Esophagus muscularis mucosa (tissue), 4 donors: ENCODE measurements at places on chromosomes 7 and 10. TPM values are rescaled to one million over a fixed set of nuclear protein-coding genes. Genes with fewer than 3 reads are reported as not detected.

DNA sequence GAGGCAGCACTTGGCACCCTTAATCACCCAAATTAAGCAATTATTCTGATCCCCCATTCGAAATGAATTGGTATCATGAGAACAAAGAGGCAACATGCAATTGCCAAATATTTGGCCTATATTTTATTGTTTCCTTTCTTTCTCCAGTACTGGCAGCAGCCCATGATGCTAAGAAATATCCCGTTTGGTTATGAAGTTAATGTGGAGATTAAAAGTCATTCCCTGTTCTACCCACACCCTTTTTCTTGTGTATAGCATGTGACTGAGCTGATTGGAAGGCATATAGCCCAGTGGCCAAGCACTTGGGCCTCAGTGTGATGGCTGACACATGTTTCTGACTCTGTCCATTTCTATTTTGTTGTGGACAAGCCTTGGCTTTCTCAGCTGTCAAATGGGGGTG, 692.3 kb upstream of the GALNT17 start:
- no peak for DNase-seq

DNA sequence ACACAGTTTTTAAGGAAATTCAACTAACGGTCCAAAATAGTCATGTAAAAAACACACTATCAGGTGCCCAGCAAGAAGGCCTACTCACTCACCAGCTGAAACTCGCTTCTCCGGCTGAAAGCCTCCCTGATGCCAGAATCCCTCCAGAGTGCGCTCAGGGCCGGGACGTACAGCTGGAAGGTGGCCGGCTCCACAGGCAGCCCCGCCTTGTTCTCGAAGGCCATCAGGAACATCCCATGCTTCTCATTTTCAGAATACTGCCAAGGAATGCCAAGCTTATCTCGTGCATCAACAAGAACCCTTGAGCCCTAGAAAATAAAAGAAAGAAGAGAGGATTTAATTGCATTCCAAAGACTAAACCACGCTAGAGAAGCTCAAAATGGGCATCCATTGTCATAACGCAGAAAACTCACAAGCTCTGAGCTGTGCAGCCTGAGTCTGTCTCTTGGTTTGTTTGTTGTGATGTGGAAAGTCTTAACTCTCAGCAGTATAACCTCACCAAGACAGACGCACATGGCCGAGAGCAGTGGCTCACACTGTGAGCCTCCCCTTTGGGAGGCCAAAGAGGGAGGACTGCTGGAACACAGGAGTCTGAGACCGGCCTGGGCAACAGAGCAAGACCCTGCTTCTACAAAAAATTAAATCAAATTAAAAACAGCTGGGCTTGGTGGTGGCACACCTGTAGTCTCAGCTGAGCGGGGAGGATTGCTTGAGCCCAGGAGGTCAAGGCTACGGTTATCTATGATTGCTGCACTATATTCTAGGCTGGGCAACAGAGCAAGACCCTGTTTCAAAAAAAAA, 49.1 kb downstream of the GNA12 start:
- no peak for DNase-seq

DNA sequence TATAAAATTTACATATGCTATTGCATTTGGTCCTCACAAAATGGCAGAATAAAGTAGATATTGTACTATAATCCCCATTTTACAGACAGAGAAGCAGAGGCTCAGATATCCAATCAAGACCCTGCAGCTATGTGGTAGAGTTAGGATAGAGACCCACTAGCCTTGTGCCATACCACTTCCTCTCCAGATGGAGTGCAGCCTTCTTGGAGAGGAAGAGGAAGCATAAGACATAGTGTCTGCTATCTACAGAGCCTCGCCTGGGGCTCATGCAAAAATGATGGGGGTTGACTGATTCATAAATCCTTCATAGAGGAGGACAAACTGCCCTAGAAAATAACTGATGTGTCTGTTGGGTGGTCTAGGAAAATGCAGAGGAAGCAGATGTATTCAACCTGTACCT, 447.3 kb downstream of the KCNMA1 start:
- DNase-seq: no peak

GRCh38 chr7:36707465-36707864, 16.8 kb downstream of the AOAH start:
- DNase-seq: no peak

TMEM236 gene
- 0.99 TPM for total RNA-seq

UTF1 gene
- not detected for total RNA-seq

- no peak for DNase-seq
Measured at GRCh38 chr7:37494926-37495325, 46.3 kb upstream of the ELMO1 start.

DNA sequence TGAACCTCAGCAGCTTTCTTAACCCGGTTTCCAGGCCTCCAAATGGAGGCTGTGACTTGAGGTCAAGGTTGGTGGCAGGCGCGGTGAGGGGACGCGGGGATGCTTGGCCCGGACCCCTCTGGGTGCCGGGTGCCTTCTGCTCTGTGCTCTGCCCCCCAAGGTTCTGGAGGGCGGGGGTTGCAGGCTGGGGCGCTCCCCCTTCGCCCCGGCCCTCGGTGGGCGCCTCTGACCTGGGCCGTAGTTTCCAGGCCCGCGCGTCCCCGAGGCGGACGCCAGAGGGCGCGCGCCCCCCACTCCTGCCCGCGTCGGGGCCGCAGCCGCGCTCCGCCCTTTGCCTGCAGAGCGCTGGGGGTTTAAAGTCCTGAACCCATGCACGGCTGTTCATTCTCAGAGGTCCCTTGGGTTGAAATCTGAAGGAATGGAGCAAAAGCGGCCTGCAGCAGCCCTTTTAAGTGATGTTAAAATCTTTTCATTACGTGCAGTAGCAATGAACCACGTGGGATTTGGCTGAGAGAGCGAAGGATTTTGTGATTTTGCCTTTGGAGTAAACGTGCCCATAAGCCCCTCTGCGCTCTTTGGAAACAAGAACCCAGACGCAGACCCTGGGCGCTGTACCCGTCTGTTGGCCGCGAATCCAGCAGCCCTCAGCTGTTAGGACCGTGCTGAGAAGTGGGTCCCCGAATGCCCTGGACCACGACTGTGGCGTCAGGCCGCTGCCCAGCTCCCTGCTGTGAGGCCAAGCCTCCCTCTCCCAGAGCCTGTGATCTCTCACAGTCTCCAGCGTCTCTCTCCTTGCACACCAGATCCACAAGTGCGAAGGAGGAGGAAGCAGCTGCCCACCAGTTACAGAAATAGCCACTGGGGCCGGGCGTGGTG, 135.0 kb downstream of the ACTR3B start:
- no peak for DNase-seq

CYP26C1 gene
- total RNA-seq: under 0.01 TPM

GRCh38 chr7:20834656-20835055, 48.0 kb upstream of the SP8 start:
- no peak for DNase-seq

DNA sequence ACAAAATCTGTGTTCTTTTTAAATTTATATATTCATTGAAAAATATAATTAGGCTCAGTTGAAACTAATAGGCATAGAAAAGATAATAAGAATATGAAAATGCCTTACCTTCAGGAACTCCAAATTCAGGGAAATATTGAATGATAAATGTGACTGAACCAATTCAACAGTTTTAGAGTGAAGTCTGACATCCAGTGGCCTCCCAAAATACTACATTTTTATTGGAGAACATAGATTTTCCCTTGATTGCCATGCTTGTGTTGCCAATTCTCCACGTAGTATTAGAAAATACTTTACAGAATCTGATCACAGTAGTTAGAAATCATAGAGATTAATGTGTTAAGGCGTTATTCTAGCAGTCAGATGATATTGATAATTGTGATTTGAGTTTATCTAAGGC, 1246.7 kb downstream of the GATA3 start:
- DNase-seq: no peak

GRCh38 chr7:149724661-149725425, 48.5 kb downstream of the ZNF467 start:
- no peak for DNase-seq

DNA sequence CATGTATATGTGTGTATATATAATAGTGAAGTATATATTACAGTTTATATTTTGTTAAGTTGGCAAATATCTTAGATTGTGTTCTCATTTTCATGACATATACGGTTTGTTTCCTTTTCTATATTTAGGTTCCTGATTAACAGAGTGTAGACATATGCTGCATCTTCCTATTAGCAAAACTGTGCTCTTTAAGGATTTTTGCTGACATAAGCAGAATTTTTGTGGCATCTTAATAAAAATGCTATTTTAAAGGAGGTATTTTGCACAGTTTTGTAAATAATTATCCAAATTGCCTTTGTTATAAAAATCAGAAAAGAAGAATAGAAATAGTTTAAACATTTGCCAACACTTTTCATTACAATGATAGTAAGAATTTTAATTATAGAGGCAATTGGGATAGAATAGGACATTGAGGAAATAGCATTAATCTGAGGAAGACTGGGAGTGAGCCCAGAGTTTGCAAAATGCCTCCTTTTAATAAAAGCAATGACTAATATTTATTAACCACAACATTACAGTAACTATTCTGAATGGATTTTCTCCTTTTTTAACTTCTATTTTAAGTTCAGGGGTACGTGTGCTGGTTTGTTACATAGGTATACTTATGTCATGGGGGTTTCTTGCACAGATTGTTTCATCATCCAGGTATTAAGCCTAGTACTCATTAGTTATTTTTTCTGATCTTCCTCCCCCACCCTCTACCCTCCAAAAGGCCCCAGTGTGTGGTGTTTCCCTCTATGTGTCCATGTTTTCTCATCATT, 38.2 kb downstream of the KCND2 start:
- no peak for DNase-seq

GRCh38 chr7:1368682-1369571, 90.3 kb downstream of the MICALL2 start:
- DNase-seq: no peak

DNA sequence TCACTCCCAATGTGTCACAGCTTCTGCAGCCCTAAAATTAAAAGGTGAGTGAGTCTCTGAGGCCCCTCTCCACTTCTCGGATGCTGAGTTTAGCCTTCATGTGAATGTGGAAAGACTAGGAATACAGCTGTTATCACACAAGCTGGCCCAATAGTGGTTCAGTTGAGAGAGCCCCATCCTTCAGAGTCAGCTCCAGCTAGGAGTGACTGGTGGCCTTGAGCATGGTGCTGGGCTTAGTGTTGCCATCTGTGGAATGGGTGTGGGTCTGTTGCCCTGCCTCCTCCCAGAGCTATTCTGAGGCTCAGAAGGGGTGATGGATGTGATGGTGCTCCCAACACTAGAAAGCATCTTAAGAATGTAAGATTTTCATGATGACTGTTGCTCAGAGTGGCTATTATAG, 55.8 kb downstream of the FIGNL1 start:
- DNase-seq: no peak

DNA sequence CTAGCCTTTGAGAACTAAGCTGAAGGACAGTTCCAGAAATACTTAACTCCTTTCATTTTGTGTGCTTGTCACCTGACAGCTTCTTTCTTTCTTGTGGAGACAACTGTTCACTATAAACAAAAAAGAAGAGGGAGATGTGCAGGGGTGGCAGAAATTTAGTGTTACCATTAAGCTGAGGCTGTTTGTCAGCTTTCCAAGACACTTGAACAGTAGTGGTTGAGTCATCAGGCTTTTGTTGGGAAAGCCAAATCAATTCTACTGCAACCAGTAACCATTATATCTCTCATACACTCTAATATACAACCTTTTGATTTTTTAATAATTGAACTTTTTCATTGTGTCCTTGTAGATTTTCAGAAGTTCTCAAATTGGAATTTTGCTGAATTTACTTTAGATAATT, 75.3 kb downstream of the POLL start:
- DNase-seq: no peak

DNA sequence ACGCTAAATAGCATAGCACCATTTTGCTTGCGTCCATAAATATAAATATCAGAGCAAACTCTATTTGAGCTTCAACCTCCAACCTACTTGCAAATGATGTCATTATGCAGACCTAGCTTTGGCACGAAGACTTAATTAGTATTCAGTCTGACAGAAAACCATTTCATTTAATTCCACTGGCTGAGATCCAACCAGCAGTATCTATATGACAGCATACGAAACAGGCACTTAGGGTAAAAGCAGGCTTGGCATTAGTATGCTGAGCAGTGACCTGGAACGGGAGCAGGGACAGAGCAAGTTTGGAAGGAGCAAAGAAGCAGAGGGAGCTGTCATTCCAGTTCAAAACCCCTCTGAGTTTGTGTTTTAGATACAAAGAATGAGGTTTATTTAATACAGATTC, 312.5 kb upstream of the CHRM2 start:
- no peak for DNase-seq

TMEM139 gene
- total RNA-seq: not detected

GRCh38 chr10:32445036-32445435, 904 bp upstream of the CCDC7 start:
- DNase-seq: no peak

CYP3A5 gene
- total RNA-seq: 4.6 TPM

GRM8 gene
- not detected for total RNA-seq

DNA sequence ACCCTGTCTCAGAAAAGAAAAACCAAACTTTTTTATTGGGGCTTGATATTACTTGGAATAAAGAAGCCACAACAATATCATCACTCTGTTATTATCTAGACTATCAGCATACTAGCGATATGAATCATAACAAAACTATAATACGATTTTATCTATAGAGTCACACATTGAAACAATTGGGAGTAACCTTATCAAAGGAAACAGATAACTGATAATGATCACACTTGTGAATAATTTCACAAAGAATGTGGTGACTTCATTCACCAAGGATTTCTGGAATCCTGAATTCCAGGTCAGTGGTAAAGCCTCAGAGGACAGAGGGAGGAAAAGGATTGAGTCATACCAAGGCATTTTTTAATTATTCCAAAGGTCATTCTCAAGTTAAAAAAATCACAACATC, 32.1 kb upstream of the NMT2 start:
- no peak for DNase-seq

GRCh38 chr7:149635561-149636329, 137.6 kb downstream of the ZNF467 start:
- DNase-seq: no peak

DNA sequence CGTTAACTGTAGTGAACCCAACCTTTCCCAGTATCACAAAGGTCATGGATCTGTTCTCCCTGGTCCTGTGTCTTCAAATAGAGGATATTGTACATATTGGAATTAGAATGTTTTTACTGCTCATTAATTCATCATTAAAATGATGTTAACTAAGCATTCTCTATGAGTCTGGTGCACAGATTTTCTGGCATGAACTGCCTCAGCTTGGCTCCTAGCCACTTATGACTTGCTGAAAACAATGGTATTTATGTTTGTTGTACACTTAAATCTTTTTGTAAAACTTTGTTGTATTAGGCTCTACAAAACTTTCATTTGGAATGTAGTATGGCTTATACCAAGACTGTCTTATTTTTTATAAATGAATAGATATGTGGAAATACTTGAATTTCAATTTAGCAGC, 329.4 kb downstream of the TFEC start:
- no peak for DNase-seq

AASS gene
- 27.4 TPM for total RNA-seq

DNAJC12 gene
- 7.6 TPM for total RNA-seq

- no peak for DNase-seq
Measured at GRCh38 chr10:128563387-128563786, 437.2 kb upstream of the MKI67 start.

ELOVL3 gene
- total RNA-seq: not detected

DNA sequence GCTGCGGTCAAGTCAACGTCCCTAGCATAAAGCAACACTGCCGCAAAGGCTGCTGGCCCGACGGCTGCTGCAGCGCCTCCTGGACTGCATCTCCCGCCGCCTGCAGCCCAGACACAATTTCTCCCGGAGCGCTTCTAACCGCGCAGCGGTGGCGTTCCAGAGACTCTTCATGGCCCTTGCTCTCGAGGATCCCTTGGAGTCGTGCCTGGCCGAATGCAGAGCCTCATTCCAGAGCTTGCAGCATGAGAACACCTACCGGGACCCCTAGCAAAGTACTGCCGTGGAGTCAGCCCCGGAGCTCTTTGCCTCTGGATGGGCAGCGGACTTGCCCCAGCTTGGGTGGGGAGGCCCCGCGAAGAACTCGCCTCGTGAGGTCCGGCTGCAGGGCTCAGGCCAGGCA, 79.7 kb upstream of the ZNF32 start:
- DNase-seq: peak; percentile 66
